Hepatocyte (in vitro differentiated cells): ENCODE measurements at places on chromosomes 7 and 10. TPM values are rescaled to one million over a fixed set of nuclear protein-coding genes. Genes with fewer than 3 reads are reported as not detected.
A peak's percentile ranks its signal among the peaks of the same experiment; 100 is the strongest.

DNA sequence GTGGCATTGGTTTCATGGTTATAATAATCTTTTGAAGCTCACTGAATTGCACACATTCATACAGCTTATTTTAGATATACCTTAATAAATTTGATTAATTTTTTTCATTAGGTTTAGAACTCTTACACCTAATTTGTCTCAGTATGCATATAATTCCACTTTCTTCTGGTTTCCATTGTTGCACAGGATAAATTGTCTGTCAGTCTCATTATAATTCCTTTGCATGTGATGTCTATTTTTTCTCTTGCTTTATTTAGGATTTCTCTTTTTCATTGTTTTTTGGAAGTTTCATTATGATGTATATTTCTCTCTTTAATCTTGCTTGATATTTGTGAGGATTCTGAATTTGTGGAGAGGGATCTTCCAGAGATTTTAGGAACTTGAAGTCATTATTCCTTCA is 84.7 kb downstream of the ARL5B start:
- H3K27ac ChIP-seq = no peak overlapping the region
- no peak overlapping the region for H3K4me3 ChIP-seq
- H3K4me1 ChIP-seq = no peaks in the 10 kb centered on the region
- no peak for DNase-seq
- no peaks in the 10 kb centered on the region for H3K36me3 ChIP-seq

DNA sequence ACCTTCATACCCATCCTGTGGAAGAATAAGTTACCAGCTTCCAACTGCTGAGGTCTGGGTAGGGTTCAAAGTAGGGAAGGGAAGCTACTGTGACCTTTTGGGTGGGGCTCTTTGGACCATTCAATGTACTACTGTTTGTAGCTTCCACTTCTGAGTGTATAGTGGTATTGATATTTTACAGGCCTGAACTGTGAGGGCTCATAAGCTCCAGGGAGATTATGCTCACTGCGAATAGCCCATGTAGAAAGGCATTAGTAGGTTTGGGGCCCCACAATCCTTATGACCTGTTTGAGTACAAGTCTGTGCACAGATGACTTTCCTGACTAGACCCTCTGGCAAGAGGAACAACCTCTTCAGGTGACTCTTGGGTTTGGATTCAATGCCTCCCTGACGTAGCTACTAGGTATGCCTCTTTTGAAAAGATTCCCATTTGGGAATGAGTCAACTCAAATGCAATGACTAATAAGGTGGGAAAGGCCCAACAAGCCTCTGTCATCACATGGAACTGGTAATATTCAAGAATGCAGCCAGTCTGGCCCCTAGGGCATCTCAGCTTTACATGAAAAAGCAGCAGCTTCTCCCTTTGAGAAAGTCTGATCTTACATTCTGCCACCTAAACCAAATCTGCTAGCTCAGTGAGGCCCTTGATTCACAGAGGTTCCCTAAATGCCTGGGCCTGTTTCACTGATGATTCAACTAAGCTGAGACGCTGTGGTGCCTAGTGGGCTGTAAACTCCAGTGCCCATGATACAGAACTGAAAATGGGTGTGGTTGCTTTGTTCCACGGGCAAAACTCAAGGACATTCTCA is 79.8 kb downstream of the ABI1 start:
- no peaks in the 10 kb centered on the region for H3K36me3 ChIP-seq
- H3K27ac ChIP-seq = peak overlapping the region; percentile 45
- H3K4me1 ChIP-seq = peaks cover 23% of the 10 kb centered on the region
- no peak overlapping the region for H3K4me3 ChIP-seq
- peak; percentile 40 for DNase-seq

GRCh38 chr10:122474131-122474818 is 12.9 kb downstream of the HTRA1 start:
- no peaks in the 10 kb centered on the region for H3K36me3 ChIP-seq
- H3K4me1 ChIP-seq = peaks cover 25% of the 10 kb centered on the region
- H3K27ac ChIP-seq = no peak overlapping the region

- DNase-seq = peak; percentile 56
- no peaks in the 10 kb centered on the region for H3K36me3 ChIP-seq
- peaks cover 77% of the 10 kb centered on the region for H3K27me3 ChIP-seq
These were observed at the start of gene DPYSL4 for GRCh38 chr10:132186488-132187429. DPYSL4 (plus strand) TSS chr10:132186948; CDS start chr10:132187064, 116 bp downstream.

DNA sequence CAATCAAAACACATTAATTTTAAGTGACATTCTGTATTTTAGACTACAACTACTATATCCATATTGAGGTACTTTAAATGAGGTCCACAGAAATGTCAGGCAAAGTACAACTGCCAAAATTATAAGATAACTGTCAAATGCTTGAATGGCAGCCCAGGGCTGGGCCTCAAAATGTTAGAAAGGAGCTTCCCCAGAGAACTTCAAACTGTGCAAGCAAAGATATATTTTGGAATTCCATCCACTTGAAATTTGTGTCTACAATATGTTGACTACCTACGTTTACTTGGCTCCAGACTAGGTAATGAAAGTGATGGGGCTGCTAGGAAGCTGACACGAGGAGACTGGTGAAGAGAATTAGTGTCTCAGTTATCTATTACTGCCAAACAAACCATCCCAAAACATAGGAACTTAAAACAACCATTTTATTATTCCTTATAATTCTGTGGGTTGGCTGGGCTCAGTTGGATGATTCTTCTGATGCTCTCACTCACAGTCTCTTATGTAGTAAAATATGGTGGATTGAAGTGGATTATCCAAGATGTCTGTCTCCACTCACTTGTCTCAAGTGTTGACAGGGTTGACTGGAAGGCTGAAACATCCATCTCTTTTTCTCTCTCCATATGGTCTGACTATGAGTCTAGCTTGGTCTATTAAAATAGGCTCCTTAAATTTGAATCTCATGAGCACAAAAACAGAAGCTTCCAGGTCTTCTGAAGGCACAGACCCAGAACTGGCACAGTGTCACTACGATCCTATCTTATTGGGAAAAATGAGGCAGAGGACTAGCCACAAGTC is 74.2 kb downstream of the FZD1 start:
- H3K4me3 ChIP-seq = no peak overlapping the region
- H3K4me1 ChIP-seq = no peaks in the 10 kb centered on the region
- DNase-seq = no peak

- peaks cover 3% of the 10 kb centered on the region for H3K27me3 ChIP-seq
- no peak overlapping the region for H3K4me3 ChIP-seq
- DNase-seq = no peak
- no peak overlapping the region for H3K27ac ChIP-seq
These were observed 57.3 kb upstream of the DPYSL4 start for GRCh38 chr10:132129431-132129830.

- H3K4me1 ChIP-seq = peaks cover 3% of the 10 kb centered on the region
- no peak overlapping the region for H3K4me3 ChIP-seq
- DNase-seq = no peak
- H3K27me3 ChIP-seq = no peaks in the 10 kb centered on the region
- no peak overlapping the region for H3K27ac ChIP-seq
- H3K36me3 ChIP-seq = no peaks in the 10 kb centered on the region
These were observed 135.4 kb downstream of the EVX1 start for GRCh38 chr7:27377988-27378387.

Gene ZNF488
- polyA plus RNA-seq = 1.8 and 2.5 TPM in 2 replicates

DNA sequence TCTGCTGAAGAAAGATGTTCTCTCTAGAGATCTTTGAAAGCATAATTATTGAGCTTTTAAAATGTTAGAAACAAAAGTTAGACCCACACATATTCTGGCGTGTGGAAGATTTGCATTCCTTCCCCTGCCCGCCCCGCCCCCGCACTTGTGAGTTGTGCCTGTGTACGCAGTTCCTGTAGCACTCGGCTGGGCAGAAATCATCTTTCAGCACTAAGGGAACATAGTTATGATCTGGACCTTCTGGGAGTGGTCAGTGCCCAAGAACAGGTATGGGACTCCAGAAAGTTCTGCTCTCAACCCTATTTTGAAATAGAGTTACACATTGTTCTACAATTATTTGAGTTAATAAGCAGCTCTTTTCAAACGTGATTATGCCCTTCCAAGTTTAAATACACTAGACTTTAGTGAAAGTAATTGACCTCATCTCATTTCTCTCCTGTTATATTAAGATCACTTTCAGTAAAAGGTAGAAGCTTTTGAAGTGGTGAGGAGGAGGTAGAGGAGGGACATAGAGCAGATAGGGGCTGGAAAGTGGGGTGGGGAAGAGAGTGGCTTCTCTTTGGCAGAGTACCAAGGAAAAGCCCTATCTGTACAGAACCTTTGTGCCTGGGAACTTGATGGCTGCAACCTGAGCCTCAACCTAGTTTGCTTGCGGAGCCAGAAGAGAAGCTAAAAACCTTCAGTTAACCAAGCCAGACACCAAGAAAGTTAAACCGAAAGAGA is 5.7 kb downstream of the BLVRA start:
- peak overlapping the region; percentile 39 for H3K27ac ChIP-seq
- no peak overlapping the region for H3K4me3 ChIP-seq
- H3K4me1 ChIP-seq = peaks cover 19% of the 10 kb centered on the region

DNA sequence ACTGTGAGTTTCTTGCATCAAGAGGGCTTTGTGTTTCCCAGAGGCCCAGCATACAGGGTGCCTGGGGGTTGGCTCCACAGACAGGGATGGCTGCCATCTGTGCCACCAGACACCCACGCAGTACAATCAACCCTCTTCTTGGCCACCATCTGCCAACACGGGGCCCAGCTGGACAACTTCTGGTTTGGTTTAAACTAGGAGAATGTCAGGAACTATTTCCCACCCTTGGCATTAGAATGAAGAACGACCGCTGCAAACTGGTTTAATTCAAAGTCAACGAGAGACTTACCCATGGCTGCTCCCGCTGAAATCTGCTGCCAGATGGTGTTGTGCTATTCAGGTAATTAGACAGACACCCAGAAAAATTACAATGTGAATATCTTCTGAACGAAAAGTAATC is 27.8 kb downstream of the NMT2 start:
- peaks cover 6% of the 10 kb centered on the region for H3K4me1 ChIP-seq
- H3K27ac ChIP-seq = no peak overlapping the region
- H3K27me3 ChIP-seq = no peaks in the 10 kb centered on the region
- no peaks in the 10 kb centered on the region for H3K36me3 ChIP-seq

- no peaks in the 10 kb centered on the region for H3K27me3 ChIP-seq
- H3K36me3 ChIP-seq = no peaks in the 10 kb centered on the region
- H3K27ac ChIP-seq = no peak overlapping the region
- H3K4me1 ChIP-seq = no peaks in the 10 kb centered on the region
- H3K4me3 ChIP-seq = no peak overlapping the region
These were observed 41.8 kb upstream of the ZNF488 start for GRCh38 chr10:47425813-47426419.

DNA sequence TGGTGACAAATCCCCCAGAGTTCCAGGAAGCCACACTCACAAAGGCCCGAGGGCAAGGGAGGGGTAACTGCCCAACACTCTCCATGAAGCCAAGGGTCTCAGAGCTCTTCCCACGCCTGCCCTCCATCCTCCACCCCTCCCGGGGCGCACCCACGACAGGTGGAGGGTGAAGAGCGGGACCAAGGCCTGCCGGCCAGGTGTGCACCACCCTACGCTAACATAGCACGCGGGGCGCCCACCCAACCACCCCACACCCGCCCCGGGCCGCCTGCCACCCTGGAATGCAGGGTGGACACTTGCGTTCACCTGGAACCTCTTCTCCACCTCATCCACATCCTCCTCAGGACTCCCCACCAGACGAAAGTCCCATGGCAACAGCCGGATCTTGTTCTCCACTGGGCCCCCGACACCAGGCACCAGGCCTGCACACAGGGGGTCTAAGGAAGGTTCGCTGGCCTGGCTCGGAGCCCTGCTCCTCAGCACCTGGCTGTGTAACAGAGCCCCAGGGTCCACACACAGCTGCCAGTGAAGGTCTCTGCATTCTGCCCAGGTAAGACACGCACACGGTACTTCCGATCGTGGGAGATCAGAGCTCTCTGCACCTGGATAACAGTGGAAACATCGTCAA is 32.7 kb downstream of the MAD1L1 start:
- no peaks in the 10 kb centered on the region for H3K27me3 ChIP-seq
- H3K36me3 ChIP-seq = no peaks in the 10 kb centered on the region
- H3K4me3 ChIP-seq = no peak overlapping the region
- no peak overlapping the region for H3K27ac ChIP-seq

DNA sequence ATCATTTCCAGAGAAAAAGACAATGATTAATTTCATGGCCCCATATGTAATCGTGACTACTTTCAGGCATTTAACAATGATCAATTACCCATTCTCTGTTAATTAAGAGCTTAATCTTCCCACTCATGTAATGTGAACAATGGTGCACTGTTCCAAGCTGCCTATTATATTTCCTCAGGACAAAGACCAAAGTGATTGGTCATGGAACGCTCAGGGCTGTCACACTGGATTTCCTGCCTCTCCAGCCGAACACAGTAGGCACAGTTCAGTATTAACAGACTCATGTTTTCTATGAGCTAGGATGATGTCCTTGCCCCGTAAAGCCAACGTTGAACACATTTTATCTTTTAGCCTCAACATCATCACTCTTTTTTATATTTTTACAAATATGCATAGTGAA is 142.7 kb upstream of the FZD8 start:
- no peak overlapping the region for H3K4me3 ChIP-seq
- no peak for DNase-seq
- no peaks in the 10 kb centered on the region for H3K27me3 ChIP-seq

DNA sequence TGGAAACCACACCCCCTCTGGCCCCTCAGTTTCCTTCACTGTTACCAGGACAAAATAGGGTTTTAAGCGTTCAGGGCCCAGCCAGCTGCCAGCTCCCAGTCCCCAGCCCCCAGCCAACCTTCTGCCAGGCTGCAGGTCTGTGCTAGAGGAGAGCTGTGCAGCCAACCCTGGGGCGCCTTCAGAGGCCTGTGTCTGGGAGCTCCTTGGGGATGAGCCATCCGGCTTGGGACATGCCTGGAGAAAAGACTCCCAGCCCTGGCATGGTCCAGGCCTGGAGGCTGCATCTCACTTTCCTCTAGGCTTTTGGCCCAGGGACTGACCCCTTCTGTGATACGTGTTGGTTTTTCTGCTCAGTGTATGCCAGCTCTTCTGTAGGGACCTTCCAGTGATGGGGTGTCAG is 487.6 kb upstream of the MGMT start:
- DNase-seq = no peak
- no peaks in the 10 kb centered on the region for H3K27me3 ChIP-seq
- H3K4me1 ChIP-seq = no peaks in the 10 kb centered on the region
- no peaks in the 10 kb centered on the region for H3K36me3 ChIP-seq

GRCh38 chr10:77737608-77738007 is 100.0 kb upstream of the KCNMA1 start:
- no peaks in the 10 kb centered on the region for H3K36me3 ChIP-seq
- H3K4me1 ChIP-seq = no peaks in the 10 kb centered on the region
- no peak overlapping the region for H3K4me3 ChIP-seq
- H3K27me3 ChIP-seq = no peaks in the 10 kb centered on the region
- no peak overlapping the region for H3K27ac ChIP-seq

DNA sequence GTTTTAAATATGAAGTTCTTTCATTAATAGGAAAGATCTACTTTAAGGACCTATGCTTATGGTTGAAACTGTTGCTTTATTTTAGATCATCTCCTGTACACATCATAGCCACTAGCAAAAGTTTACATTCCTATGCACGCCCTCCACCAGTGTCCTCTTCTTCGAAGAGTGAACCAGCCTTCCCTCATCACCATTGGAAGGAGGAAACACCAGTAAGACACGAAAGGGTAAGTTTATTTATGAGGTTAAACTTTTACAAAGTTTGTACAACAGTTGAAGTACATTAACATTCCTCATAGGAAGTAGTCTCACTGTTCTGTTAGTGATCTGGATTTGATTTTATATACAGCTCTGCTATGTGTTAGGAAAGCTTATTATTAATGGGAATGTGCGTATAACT is 16.9 kb downstream of the HBP1 start:
- H3K36me3 ChIP-seq = no peaks in the 10 kb centered on the region
- H3K4me3 ChIP-seq = no peak overlapping the region
- H3K4me1 ChIP-seq = peaks cover 5% of the 10 kb centered on the region
- no peaks in the 10 kb centered on the region for H3K27me3 ChIP-seq
- no peak for DNase-seq
- no peak overlapping the region for H3K27ac ChIP-seq

Gene SPDYE8
- 0.17 and 0.19 TPM in 2 replicates for polyA plus RNA-seq

Gene AKR1C4
- 0.40 and 0.52 TPM in 2 replicates for polyA plus RNA-seq
